Urinary bladder (tissue), 4 donors: ENCODE measurements at places on chromosomes 16 and 17.

GRCh38 chr17:50487213-50488096 is 8.8 kb downstream of the RSAD1 start:
- DNase-seq: no peak

DNA sequence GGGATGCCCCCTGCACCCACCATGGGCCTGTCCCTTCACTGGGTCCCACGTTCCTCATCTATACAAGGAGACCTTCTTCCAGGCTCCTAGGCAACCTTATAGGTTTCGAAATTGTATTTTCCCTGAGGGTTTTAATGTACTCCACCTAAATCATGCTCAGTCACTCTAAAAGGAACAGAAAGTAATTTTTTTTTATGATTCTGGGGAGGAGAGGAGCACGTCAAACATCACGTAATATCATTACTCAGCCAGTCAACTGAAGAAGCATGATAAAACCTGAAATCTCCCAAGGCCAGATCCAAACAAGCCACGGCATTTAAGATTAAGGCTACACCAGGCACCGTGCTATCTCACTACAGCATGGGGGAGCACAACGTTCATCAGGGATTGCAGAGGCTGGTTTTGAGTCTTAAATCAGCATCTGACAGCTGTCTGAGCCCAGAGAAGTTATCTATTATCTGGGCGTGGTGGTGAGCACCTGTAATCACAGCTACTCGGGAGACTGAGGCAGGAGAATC is 3.9 kb upstream of the TMEM114 start:
- DNase-seq: no peak

GRCh38 chr17:14498812-14499211 is 197.9 kb downstream of the HS3ST3B1 start:
- DNase-seq: no peak

- DNase-seq: no peak
These were observed 546 bp upstream of the PSMD7 start for GRCh38 chr16:74296104-74296431.

DNA sequence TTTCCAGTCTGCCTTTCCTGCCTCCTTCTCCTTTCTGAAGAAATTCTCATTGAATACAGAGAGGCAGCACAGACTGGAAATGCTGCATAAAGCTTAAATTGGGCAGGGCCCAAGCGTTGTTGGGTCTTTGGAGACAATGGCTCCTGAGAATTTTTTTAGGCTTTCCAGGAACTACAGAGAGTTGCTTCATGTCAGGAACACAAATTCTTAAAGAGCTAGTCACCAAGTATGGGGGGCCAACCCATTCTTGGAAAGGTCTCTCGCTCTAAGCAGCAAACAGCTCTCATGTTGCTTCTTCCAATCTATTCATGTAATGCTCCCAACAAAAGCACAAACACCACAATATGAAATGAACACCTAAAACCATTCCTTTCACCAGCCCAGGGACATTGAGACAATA is 6.9 kb downstream of the HNF1B start:
- no peak for DNase-seq
